ENCODE measurements at places on chromosomes 16 and 17.

- no peak for DNase-seq
Measured at GRCh38 chr17:80486692-80487091, 10.3 kb upstream of the NPTX1 start.

DNA sequence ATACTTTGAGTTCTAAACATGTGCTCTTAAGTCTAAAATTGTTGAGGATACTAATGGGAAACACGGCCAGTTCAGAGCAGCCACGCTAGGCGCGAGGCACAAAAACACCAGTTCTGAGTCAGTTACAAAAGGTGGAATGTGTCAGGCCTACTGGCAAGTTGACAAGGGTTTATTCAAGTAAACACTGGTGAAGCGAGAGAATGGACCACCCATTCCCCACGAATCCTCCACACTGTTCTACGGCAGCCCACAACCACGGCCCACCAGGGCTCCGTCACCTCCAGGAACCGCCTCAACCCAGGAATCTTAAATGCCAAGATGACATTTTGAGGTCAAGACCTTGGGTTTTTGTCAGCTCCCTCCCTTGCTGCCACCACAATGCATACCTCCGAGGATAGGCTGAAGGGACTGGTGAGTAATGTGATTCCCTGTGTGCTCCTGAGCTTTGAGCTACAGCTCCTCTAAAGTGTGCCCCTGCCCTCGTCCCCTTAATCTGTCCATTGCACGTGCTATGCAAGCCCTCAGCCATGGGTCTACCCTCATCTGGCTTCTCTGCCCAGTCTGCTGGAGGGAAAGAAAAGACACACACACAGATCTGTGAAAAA, 28.5 kb upstream of the TRAP1 start:
- peak; percentile 16 for DNase-seq

DNA sequence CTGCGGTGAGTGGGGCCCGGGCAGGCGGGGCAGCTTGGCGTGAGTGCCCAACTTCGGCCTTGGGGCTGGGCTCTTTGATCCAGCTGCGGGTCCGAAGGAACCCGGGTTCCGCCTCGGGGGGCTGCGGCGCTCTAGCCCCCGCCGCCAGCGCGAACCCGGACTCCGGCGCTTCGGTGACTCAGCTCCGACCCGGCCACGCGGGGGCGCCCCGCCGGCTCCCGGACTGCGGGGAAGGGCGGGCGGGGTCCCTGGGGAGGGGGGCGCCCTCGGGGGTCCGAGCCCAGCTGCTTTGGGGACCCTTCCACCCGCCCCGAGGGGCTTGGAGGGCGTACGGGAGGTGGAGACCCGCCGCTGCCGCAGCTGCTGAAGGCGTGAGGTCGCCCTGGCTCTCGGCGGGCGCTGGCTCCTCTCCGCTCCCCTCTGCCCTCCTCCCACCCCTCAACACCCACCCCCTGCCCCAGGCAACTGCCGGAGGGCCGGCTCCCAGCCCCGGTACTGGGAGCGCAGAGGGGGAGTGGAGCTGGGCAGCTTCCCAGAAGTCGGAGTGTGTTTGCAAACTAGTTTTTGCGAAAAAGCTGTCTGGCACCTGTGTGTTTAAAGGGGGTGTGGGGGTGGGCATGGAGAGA, 516 bp downstream of the CPNE2 start:
- no peak for DNase-seq

GRCh38 chr17:54781389-54781788, 119.3 kb upstream of the TOM1L1 start:
- DNase-seq, result no peak

DNA sequence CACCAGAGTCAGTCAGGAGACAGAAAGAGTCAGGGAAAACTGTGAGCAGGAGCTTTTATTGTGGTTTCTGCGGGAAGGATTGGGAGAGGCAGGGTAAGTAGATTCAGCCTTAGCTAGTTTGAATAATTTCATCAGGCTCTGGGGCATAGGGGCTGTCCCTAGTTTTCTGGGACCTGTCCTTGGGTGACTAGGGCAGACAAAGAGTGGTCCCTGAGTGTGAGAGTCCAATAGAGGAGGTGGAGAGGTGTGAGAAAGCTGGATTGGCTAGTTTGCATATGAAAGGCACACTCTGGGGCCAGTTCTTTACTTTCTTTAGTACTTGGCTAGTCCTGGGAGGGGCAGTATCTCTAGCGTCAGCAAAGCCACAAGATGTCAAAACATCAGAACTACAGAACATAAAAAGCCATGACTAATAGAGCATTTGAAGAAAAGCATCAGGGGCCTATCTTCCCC, 255.6 kb downstream of the HS3ST3A1 start:
- DNase-seq, result peak; percentile 93

DNA sequence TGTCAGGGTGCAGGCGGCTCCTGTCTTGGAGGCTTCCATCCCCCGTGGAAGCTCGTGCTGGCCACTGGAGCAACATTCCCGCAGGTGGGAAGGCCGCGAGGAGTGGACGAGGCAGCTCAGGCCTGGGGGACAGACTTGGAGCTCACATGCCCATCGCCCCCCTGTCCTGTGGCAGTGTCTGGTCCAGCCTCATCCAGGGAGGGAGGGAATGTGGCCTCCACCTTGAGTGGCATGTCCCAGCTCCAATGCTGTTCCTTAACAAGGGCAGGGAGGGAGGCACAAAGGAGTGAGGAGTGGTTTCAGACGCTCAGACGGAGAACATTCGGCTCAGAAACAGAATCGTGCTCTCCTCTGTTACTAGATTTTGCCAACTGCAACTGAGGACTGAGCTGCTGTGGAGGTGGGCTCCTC, 159.4 kb upstream of the CHMP6 start:
- DNase-seq, result peak; percentile 56

GRCh38 chr17:44200478-44201155, 933 bp upstream of the ATXN7L3 start:
- no peak for DNase-seq

DNA sequence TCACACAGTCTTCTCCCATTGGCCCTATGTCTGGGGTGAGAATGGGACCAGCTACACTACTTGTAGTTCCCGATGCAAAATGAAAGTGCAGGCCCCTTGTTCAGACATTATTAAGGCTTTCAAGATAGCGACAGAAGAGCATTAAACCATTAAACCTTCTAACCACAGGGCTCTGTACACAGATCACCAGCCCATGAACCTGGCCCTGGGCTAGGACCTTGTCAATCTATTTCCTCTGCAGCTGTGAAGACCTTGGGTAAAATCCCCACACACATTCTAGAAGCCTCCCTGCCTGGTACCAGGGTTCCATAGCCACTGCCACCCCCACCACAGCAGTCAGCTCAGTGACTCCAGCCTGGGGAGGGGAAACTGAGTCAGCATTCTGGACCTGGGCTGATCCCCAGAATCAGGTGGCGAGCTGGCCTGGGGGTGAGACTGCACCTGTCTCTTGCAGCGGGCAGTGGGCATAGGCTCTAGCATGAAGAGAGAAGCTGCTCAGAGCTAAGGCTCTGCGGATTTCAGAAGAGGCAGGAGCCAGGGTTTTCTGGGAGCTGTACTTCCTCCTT, 119.7 kb upstream of the LHX1 start:
- no peak for DNase-seq

- peak; percentile 25 for DNase-seq
Measured at GRCh38 chr16:89687092-89687940, 827 bp downstream of the CDK10 start.

DNA sequence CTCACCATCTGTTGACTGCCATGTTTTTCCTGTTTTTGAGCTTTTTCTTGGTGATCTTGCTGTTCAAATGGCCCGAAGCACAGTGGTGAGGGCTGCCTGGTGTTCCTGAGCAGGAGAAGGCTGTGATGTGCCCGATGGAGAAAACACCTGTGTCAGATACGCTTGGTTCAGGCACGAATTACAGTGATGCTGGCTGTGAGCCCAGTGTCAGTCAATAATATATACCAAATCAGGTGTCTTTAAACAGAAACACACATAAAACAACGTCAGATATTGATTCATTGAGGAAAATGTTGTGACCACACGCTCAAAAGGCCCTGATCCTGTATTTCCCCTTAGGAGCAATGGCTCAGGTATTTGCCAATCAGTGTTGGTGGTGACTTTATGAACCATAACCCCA, 111.7 kb downstream of the SDR42E1 start:
- no peak for DNase-seq

- peak; percentile 93 for DNase-seq
Measured at GRCh38 chr17:27601069-27601974, 29.7 kb upstream of the LGALS9 start.

Measured in fibroblast of pulmonary artery (primary cell).